ENCODE measurements at places on chromosomes 2 and 18. TPM values are rescaled to one million over a fixed set of nuclear protein-coding genes. Genes with fewer than 3 reads are reported as not detected.

ACVR1C gene
- total RNA-seq, result 0.99 TPM

DNA sequence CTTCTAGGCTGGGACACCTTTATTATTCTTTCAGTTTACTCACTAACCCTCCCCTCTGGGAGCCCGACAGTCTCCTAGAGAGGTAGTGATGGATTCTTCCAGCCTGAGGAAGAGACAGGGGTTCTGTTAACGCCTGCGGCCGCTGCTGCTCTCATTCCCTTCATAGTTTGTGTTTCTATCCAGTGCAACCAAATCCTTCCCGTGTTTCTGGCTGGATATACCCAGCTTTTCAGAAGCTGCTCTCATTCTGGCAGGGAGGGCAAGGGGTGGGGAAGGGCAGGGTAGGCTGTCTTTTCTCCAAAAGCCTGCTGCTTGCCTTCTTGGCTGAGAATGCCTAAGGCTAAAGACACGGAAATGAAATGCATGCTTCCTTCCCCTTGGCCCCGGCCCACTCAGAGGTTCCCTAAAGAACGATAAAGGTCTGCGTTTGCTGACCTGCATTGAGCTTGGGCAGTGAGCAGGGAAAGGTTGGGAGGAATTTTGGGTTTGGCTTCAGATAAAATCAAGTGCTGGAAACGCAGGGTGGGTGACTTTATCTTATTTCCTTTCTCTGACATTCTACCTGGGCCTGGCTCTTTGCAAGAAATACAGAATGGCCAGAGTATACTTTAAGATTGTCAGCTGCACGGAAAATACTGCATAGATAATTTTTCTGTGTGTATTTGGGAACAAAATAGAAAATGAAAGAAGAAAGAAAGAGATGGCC, 390.9 kb downstream of the NBAS start:
- H3K4me1 ChIP-seq, result peaks cover 12% of the 10 kb centered on the region
- DNase-seq, result no peak
- no peaks in the 10 kb centered on the region for H3K27me3 ChIP-seq
- no peak overlapping the region for H3K27ac ChIP-seq

MBOAT2 gene
- total RNA-seq, result 40.9 TPM

DNA sequence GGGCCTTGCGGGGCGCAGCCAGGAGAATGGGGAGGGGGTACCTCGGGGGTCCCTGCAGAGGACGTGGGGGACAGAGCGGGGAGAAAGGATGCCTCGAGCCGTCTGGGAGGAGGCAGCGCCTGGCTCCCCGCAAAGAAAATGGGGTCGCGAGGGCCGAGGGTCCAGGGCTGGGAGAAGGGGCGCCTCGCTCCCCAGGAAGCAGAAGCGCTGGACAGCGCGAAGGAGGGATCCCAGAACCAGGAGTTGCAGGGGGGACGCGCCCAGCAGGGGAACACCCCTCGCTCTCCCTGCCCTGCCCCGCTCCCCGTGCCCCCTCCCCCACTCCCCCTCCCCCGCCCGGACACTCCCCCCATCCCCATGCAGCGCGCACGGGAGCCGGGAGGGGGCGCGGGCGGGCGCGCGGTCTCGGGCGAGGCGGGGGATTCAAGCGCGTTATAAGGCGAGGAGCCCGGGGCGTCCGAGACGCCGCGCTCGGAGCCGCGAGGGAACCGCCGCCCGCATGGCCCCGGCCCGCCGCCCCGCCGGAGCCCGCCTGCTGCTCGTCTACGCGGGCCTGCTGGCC, at the start of gene ERFE:
Gene ERFE (plus strand): TSS at position 462 of the 562 bp plus-strand sequence. CDS start 38 bp downstream, at position 500.
- H3K4me3 ChIP-seq, result peak within 1 kb of the TSS; percentile 45
- DNase-seq, result peak; percentile 76
- H3K36me3 ChIP-seq, result no peaks in the 10 kb centered on the region
- no peaks in the 10 kb centered on the region for H3K27me3 ChIP-seq
- no peak within 1 kb of the TSS for H3K27ac ChIP-seq

GRCh38 chr2:146701183-146701582, 1143.6 kb upstream of the ACVR2A start:
- H3K27me3 ChIP-seq, result no peaks in the 10 kb centered on the region
- no peaks in the 10 kb centered on the region for H3K4me1 ChIP-seq
- H3K27ac ChIP-seq, result no peak overlapping the region
- no peak overlapping the region for H3K4me3 ChIP-seq
- peak; percentile 53 for DNase-seq
- H3K36me3 ChIP-seq, result no peaks in the 10 kb centered on the region

- H3K4me3 ChIP-seq, result no peak overlapping the region
- H3K4me1 ChIP-seq, result peaks cover 10% of the 10 kb centered on the region
- H3K36me3 ChIP-seq, result no peaks in the 10 kb centered on the region
- peaks cover 43% of the 10 kb centered on the region for H3K27me3 ChIP-seq
- DNase-seq, result no peak
- H3K27ac ChIP-seq, result no peak overlapping the region
These were observed 38.1 kb upstream of the LCLAT1 start for GRCh38 chr2:30408961-30409387.

GRCh38 chr2:118046634-118047210, 32.9 kb upstream of the CCDC93 start:
- H3K36me3 ChIP-seq, result no peaks in the 10 kb centered on the region
- H3K27ac ChIP-seq, result peak overlapping the region; percentile 30
- H3K27me3 ChIP-seq, result no peaks in the 10 kb centered on the region
- no peak for DNase-seq

EFR3B gene
- 0.10 TPM for total RNA-seq

ZNF521 gene
- total RNA-seq, result not detected

CERKL gene
- total RNA-seq, result 1.1 TPM

DNAH7 gene
- total RNA-seq, result 2.5 TPM

GRCh38 chr18:26526128-26526965, 22.0 kb downstream of the KCTD1 start:
- H3K36me3 ChIP-seq, result peaks cover 21% of the 10 kb centered on the region
- H3K4me1 ChIP-seq, result peaks cover 47% of the 10 kb centered on the region
- no peaks in the 10 kb centered on the region for H3K27me3 ChIP-seq
- no peak for DNase-seq

DNA sequence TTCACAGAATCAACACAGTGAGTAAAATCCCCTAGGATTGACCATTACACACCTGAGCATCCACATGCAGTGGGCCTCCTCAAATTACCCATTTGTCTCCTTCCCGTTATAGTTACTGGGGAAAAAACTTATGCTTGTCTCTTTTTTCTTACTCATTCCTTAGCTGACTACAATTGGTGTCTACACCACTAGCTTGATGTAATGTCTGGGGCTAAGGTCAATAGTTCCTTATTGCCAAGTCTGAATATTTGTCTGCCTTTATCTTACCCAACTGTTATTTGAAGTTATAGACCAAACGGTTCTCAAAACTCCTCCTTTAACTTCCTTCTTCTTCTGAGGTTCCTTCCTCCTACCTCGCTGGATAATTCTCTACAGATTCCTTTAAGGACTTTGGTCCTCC, 41.9 kb upstream of the TMEM17 start:
- no peak overlapping the region for H3K27ac ChIP-seq
- DNase-seq, result no peak
- H3K4me3 ChIP-seq, result no peak overlapping the region
- no peaks in the 10 kb centered on the region for H3K4me1 ChIP-seq

DNA sequence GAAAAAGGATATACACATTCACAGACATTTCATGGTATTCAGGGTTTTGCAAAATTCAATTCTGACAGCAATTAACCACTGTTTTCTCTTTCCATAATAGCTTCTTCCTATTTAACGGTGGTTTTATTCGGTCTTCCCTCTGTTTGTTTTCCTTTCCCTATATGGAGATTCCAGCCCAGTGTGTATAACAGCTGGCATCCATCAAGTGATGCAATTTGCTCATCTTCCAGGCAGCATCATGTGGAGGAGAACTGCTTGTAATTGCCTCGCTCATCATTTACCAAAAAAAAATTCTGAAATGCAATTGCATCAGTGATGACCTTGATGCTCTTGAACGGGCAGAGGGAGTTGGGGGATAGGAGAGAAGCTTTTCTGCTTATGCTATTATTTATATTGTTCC, 165.9 kb upstream of the PGAP1 start:
- no peak overlapping the region for H3K27ac ChIP-seq
- peaks cover 22% of the 10 kb centered on the region for H3K4me1 ChIP-seq
- no peak for DNase-seq
- H3K27me3 ChIP-seq, result no peaks in the 10 kb centered on the region
- H3K4me3 ChIP-seq, result no peak overlapping the region

DNA sequence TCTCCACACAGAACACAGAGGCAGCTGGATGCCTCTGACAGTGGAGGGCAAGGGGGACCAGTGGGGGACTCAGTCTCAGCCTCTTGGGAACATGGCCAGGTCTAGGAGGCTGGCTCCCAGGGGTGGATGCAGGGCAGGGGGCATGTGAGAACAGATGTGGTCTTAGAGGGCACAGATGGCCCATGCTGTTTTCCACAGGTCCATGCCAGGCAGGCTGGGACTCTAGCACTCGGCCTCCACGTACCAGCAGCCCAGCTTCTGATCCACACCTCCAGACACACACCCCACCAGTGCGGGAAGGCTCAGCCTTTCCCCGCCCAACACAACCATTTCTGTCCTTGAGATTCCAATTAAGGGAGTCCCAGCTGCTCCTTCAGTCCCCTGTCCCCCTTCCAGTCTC, 42.4 kb downstream of the TNS1 start:
- H3K4me3 ChIP-seq, result no peak overlapping the region
- no peaks in the 10 kb centered on the region for H3K4me1 ChIP-seq
- H3K27ac ChIP-seq, result no peak overlapping the region

LOXHD1 gene
- total RNA-seq, result not detected

GRCh38 chr2:178238750-178239149, 44.4 kb downstream of the OSBPL6 start:
- no peak for DNase-seq
- peaks cover 10% of the 10 kb centered on the region for H3K4me1 ChIP-seq
- H3K36me3 ChIP-seq, result no peaks in the 10 kb centered on the region
- H3K27me3 ChIP-seq, result no peaks in the 10 kb centered on the region
- H3K27ac ChIP-seq, result no peak overlapping the region

- no peak overlapping the region for H3K27ac ChIP-seq
- no peaks in the 10 kb centered on the region for H3K27me3 ChIP-seq
- H3K4me3 ChIP-seq, result no peak overlapping the region
- H3K36me3 ChIP-seq, result no peaks in the 10 kb centered on the region
- H3K4me1 ChIP-seq, result no peaks in the 10 kb centered on the region
These were observed 1534.4 kb upstream of the PIK3C3 start for GRCh38 chr18:40420675-40421074.

DNA sequence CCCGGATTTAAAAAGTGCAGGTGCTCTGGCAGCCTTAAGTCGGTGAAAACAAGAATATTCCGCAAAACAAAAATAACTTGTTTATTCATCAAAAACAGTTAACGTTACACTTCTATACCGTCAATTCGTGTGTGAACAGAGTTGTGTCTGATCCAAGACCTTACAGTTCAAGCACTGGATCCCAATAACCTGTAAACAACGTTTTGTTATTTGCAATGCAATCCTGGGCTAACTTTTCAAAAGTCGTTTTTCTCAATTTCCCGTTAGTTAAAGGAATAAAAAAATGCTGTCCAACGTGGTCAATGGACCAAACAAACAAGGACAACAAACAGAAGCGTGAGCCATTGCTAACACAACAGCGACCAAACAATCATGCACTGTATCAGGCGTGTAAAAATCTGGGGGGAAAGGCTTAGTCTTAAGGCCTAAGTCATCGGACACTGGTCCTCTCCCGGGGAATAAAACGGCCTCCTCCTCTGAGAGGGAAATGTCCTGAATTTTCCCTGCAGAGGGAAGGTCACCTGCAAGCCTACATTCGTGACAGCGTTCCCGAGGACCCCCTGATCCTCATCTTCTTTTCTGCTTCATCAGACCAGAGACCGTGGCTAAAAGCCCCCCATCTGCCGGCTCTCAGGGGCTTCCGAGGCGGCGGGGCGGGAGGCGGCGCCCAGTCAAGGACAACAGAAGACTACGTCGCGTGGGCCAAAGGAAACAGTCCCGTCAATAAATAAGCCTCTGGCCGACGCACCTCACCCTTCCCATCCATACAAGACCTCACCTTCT, 490 bp downstream of the NDUFS1 start:
- H3K4me1 ChIP-seq, result peaks cover 20% of the 10 kb centered on the region
- no peak for DNase-seq
- peak overlapping the region; percentile 78 for H3K4me3 ChIP-seq
- H3K27ac ChIP-seq, result peak overlapping the region; percentile 97
- H3K27me3 ChIP-seq, result no peaks in the 10 kb centered on the region
- peaks cover 63% of the 10 kb centered on the region for H3K36me3 ChIP-seq

All from Calu3 (cell line).